ENCODE measurements at places on chromosomes 5 and 9.

DNA sequence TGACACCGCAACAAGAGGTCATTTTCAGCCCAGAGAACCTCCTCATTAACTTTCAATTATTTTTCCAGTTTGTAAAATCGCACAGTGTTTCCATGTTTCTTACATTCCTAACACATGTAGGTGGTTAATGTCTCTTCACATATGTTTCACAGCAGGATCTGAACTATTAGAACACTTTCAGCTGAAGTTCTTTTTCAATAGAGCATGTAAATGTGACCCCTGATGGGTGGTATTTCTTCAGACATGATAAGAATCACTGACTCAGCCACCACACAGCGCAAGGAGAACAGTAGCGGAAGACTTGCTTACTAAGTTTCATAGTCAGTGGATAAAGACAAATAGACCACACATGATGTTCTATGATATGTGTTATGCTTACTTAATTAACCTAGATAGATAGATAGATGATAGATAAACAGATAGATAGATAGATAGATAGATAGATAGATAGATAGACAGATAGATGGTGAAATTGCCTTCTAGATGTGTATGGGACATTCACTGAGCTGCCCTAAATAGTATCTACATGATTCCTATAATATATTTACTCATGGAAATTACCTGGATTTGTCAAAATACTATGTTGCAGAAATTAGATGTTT, 1992.1 kb upstream of the NUDT12 start:
- DNase-seq: no peak

GRCh38 chr5:146722361-146722779, 156.2 kb downstream of the PPP2R2B start:
- no peak for DNase-seq

GRCh38 chr9:4292781-4293180, 7.1 kb downstream of the GLIS3 start:
- DNase-seq: no peak

- no peak for DNase-seq
Measured at GRCh38 chr5:88322785-88323184, 54.1 kb upstream of the TMEM161B start.

All from CD4-positive, alpha-beta T cell treated with Interleukin-2 at 100 ng/mL for 4 hours (primary cell).